Suppressor macrophage treated with lipopolysaccharide for 1 hour (primary cell): ENCODE measurements at places on chromosomes 11 and 22.

DNA sequence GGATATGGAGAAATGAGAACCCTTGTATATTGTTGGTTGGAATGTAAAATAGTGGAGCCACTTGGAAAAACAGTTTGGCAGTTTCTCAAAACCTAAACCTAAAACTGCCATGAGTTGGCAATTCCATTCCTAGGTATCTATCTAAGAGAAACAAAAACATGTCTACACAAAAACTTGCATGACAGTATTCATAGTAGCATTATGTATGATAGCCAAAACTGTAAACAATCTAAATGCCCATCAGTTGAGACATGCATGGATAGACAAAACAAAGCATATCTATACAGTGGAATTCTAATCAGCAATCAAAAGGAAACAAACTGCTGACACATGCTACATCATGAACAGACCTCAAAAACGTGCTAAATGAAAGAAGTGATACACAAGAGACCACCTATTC lies 34.9 kb downstream of the TRAF6 start:
- DNase-seq = no peak

DNA sequence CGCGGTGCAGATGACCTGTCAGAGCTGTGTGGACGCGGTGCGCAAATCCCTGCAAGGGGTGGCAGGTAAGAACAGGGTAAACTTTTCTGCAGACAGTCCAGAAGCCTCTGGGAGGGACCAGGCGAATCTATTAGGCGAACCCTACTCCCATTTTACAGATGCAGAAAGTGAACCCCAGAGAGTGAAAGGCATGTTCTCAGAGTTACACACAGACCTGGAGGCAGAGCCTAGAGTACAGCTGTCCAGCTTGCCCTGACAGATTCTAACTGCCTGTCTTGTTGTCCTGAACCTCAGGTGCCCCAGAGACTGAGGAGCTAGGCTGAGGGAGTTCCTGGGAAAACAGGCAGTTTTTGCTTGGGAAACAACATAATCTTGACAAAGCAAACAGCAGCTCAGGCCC lies 665 bp downstream of the CCS start:
- DNase-seq = no peak

GRCh38 chr22:36218648-36219193 lies 17.1 kb upstream of the APOL4 start:
- peak; percentile 56 for DNase-seq

GRCh38 chr11:83195143-83195466 lies 1.6 kb downstream of the ANKRD42 start:
- peak; percentile 59 for DNase-seq

DNA sequence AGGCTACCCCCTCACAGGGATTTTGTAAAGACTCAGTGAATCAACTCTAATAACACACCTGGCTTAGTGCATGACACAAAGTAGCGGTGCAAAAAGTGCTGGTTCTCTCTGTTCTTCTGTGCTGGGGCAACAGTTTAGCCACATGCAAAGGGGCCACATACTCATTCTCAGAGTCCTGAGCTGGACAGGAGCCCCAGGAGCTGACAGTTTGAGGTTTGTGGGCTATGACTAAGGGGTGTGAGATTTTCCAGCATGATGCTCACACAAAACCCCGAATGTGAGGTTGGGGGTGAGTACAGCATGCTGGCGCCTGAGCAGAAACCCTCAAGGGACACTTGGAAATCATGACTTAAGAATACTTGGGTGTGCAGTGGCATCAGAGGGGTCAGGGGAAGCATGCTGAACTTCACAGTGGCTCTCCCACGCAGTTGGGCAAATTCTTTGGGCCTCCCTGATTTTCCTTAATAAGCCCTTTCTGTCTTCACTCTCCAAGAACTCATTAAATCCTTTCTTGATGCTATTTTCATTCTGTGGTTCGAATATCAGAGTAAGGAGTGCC lies 31.0 kb downstream of the TMPRSS5 start:
- no peak for DNase-seq

DNA sequence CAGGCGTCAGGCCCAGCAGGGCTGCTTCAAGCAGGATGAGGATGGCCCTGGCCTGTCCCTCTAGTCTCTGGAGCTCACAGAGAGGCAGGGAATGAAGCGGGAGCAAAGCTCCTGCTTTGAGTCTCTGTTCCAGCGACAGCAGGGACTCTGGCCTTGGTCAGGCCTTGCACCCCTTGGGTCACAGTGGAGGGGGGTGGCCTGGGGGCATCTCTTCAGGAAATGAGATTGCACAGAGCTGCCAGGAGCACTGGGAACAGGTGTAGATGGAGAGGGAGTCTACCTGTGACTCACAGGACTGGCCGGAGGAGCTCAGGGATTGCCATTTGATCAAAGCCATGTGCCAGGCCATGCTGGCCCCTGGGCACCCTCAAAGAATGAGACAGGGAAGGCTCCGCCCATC lies 1.6 kb downstream of the ANO1 start:
- DNase-seq = no peak

- DNase-seq = peak; percentile 32
Observed at GRCh38 chr11:119684361-119685110, 44.5 kb downstream of the NECTIN1 start.

DNA sequence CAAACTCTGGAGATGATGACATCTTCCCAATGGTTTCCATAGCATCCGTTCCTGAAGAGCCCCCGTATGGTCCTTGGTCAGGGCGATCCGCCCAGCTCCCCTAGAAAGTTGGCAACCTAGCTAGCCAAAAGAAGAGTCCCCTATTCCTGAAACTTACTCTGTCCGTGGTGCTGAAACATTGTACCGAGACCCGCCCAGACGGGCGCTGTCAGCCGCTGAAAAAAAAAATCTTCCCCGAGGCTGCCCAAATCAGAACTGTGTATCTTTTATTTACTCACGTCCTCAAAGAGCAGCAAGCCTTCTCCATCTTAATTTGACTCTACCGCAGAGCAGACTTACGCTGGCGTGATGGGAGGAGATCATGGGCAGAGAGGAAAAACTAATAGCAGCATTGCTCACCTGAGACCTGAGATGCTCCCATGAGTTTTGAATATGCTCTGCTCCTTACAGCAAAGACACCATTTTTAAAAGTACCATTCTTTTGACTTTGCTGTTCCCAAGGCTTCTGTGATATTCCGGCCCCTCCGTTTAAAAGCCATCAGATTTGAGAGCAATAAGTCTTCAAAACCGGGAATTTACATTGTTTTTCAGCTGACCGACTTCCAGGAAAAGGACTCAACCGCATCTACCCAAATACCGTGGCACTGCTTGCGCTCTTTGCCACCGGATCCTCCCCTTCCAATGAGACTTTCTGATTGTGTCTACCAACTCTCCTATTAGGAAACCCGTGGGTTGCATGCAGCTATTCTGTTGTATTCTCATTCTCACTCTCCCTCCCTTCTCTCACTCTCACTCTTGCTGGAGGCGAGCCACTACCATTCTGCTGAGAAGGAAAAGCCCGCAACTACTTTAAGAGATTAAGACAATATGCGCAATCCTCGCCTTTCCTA lies at the start of gene SLC17A6:
SLC17A6 (plus strand) TSS at position 786 of the 890 bp plus-strand sequence. CDS start 153 bp downstream, outside the sequence.
- DNase-seq = peak; percentile 64

DNA sequence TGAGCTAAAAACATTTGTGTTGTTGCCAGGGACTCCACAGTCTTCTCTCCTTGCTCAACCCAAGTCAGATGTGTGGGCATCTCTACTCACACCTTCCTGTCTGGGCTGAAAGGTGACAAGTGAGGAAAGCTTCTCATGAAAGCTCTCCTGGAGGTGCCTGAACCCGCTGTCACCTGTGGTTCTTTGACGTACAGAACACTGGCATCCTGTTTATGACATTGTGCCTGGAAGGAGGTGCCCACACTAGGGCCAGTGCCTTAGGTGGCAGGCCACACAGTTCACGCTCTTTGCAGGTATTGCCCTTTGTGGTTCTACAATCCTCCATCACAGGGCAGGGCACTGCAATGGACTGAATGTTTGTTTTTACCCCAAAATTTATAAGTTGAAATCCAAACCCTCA lies 108.5 kb downstream of the CD44 start:
- DNase-seq = no peak

DNA sequence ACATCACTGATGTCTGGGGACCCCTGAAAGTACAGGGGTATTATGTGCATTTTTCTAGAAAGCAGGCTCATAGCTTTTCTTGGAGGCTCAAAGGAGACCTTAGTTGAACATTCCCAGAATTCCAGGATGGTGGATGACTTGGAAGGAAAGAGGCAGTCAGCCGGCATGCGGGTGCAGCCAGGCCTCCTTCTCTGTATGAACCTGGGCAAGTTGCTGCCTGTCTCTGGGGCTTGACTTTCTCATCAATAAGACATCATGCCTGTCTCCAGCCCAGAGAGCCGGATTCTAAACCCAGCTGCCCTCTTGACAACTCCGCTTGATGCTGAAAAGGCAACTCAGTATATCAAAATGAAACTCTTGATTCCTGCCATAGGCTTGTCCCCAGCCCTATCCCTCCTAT lies 12.6 kb downstream of the MS4A15 start:
- DNase-seq = no peak
